Neural crest cell (in vitro differentiated cells): ENCODE measurements at places on chromosomes 11 and 22. TPM values are rescaled to one million over a fixed set of nuclear protein-coding genes. Genes with fewer than 3 reads are reported as not detected.

Gene SNRPD3
- total RNA-seq, result 151 and 159 TPM in 2 replicates

Gene OR5D16
- not detected in 2 replicates for total RNA-seq

Gene ACER3
- 16.7 and 19.0 TPM in 2 replicates for total RNA-seq

Gene BTBD18
- total RNA-seq, result not detected in 2 replicates
